Stimulated activated CD4-positive, alpha-beta T cell treated with anti-CD3 and anti-CD28 coated beads, Interleukin-12 subunit alpha, Interleukin-12 subunit beta, amount 100 ng/mL, for 24 hours (primary cell): ENCODE measurements at places on chromosomes 7 and 10.
A peak's percentile ranks its signal among the peaks of the same experiment; 100 is the strongest.

GRCh38 chr10:112379635-112380296 lies 5.8 kb downstream of the ACSL5 start:
- no peak for DNase-seq

- no peak for DNase-seq
Observed at GRCh38 chr10:131226446-131227162, 84.9 kb downstream of the TCERG1L start.

- peak; percentile 16 for DNase-seq
Observed at GRCh38 chr10:112375721-112376395, 1.9 kb downstream of the ACSL5 start.

- no peak for DNase-seq
Observed at GRCh38 chr10:113958631-113959382, 84.9 kb upstream of the ADRB1 start.

DNA sequence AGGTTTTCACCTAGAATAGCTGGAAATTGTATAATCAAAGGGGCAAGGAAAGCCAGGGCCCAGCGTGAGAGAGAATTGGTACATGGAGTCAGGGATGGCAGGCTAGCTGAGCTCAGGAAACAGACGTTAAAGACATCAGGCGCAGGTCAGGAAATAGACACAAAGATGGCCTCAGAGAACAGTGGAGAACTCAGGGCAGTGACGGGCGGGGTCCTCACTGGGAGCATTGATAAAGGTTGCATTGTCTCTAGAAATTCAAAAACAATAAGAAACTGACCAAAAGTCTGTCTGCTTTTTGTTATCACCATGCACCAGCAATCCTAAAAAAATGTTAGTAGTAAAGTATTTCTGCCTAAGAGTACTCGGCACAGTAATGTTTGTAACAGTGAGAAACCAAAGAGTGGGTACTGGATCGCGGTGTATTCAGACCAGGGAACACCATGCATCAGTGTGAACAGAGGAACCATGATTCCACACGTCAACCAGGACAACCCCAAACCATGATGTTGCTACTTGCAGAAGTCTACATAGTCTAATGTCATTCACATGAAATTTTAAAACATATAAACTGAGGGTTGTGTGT lies 81.9 kb upstream of the AUTS2 start:
- no peak for DNase-seq

DNA sequence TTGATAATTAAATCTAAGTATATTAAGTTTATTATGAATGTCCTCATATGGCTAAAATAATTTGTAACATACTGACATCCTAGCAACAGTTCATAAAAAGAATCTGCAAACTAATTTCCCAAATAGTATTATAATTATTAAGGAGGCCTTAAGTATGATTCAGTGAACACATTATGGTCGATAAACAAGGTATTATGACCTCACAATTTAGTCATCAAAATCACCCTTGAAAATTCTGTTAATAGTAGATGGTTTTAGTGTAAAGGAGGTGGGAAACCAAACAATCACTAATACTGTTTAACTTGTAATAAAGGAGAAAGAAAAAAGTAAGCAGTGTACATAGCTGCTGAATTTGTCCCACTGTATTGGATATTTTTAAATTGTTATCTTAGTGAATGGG lies 2.1 kb downstream of the ETV1 start:
- DNase-seq = no peak

DNA sequence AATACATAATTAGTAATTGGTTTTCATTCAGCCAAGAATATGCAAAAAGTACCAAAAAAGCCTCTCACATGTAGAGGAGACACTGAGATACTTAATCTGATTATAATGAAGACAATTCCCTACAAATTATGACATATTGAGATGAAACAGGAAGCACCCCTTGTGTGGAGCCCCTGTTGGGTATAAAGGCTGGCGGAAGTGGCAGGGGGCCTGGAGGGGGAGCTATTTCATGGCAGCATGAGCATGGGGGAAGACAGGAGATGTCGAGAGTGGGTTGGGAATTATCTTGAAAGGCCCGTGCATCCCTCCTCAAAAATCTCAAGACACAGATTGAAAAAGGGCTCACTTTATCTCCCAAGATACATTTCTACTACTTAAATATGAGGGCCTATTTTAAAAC lies 96.9 kb downstream of the PIP4K2A start:
- no peak for DNase-seq

DNA sequence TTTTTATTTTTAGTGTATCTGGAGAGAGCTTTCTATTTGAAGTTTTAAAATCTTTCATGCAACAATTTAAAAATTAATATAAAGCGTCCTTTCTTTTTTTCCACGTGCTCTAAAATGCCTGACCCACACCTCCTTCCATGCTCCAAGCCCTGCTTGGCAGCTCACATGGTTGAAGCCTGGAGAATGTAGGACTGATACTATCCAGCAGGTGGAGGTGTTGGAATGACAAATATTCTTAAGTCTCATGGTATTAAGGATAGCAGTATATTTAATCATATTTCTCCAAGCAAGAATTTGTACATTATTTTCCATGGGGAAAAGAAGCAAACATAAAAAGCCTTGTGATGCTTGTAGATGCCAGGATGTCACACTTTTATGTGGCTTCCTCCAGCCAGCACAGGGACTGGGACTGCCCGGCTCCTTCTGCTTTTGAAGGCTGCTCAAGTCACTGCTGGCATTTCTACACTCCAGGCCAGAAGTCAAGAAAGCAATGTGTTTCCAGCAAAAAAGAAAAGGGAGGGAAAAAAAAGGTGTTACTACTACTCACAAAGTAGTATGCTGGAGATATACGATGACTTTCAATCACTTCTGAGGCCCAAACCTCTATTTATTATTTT lies 49.7 kb downstream of the BZW2 start:
- no peak for DNase-seq

DNA sequence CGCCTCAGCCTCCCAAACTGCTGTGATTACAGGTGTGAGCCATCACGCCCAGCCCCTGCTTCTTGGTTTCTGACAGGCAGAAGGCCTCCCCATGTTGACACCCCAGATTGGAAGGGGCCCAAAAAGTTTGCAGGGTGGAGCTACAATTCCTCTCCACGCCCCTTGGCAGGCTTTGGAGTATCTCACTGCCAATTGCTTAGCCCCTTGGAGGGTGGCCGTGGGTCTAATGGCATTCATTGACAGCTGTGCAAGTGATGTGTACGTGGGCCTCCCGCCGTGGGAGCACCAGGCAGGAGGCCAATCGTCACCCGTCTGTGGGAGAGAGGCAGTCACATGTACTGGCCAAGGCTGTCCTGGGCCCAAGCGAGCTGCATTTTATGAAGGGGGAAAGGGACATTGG lies 73.7 kb upstream of the PPIF start:
- no peak for DNase-seq

DNA sequence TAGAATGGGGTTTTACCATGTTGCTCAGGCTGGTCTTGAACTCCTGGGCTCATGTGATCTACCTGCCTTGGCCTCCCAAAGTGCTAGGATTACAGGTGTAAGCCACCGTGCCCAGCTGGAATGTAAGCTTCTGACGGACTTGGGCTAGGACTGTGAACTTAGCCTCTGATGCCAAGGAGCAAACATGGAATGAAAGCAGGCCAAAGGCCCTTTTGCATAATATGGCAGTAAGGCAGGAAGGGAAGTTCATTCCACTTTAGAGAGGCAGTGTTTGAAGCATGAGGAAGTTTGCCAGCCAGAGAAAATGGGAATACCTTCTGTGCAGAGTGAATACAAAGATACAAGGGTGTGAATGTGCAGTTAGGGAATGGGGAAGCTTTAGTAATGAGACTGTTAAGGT lies 20.3 kb downstream of the VCL start:
- DNase-seq = no peak

DNA sequence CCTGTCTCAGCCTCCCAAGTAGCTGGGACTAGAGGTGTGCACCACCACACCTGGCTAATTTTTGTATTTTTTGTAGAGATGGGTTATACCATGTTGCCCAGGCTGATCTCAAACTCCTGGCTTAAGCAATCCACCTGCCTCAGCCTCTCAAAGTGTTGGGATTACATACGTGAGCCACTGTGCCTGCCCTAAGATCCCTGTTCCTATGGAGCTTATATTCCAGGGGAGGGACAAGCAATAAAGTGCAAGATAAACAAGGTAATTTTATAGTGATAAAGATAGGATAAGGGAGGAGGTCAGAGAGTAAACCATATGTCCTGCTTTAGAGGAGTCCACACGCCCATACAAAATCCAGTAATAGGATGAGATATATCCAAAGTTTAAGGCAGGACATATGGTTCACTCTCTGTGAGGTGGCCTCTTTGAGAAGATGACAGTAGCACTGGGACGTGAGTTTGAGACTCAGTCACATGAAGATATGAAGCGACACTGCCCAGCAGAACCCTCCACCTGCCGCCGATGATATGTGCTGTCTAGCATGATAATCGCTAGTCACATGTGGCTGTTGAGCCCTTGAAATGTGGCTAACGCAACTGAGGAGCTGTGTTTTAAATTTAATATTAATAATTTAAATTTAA lies 113.5 kb upstream of the PDCD4 start:
- no peak for DNase-seq

GRCh38 chr10:6053816-6054631 lies 8.1 kb downstream of the IL2RA start:
- DNase-seq = no peak

- DNase-seq = no peak
Observed at GRCh38 chr7:36051501-36051900, 101.6 kb upstream of the EEPD1 start.

- DNase-seq = peak; percentile 31
Observed at GRCh38 chr7:5296611-5297226, 14.0 kb downstream of the SLC29A4 start.

- DNase-seq = no peak
Observed at GRCh38 chr7:122770686-122771335, 68.1 kb upstream of the RNF148 start.

- no peak for DNase-seq
Observed at GRCh38 chr7:79386688-79387422, 66.6 kb downstream of the MAGI2 start.

- DNase-seq = no peak
Observed at GRCh38 chr10:53690524-53691240, 918.1 kb upstream of the MBL2 start.

GRCh38 chr7:107041097-107041496 lies 3.4 kb upstream of the PRKAR2B start:
- no peak for DNase-seq

- DNase-seq = no peak
Observed at GRCh38 chr7:81062755-81063154, 143.9 kb upstream of the SEMA3C start.

DNA sequence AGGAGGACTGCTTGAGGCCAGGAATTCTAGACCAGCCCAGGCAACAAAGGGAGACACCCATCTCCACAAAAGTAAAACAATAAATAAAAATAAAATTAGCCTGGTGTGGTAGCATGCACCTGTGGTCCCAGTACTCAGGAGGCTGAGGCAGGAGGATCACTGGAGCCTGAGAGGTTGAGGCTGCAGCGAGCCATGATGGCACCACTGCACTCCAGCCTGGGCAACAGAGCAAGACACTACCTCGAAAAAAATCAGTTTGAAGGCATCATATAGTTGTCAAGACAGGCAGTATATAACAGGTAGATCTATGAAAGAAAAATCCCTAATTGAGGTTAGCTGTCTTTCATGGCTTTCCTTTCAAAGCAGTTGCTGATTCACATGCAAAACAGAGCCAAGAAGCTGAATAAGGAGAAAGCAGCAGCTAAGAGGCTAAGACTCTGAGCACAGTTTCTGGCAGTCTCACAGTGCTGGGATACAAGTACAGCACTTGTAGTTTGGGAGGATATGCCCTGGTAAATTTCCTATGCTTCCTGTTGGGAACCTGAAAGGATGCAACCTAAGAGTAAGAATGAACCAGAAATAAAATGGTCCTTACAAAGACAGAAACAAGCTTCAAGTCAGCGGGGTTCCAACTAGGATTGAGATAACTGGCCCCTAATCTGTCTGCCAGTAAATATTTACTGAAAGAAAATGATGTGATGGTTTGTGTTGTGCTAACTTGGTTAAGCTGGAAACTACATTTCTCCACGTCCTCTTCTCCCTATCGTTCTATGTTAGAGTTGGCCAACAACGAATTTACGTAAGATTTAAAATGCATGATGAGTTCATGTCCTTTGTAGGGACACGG lies 368.5 kb upstream of the HPS1 start:
- no peak for DNase-seq

DNA sequence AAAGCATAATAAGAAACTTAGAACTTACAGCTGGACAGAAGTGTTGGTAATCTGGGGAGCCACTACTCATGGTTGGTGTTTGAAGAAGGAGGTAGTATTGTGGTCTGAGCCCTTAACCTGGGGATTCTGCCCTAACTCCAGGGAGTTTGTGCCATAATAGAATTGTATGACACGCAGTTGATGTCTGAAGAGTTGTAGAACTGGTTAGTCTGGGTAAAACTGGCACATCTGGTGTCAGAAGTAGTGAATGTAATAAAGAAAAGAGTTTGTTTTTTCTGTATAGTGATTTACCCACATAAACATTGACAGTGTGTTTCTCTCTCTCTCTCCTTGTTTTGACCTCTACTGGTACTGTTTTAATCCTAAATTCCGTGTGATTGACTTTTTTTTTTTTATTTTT lies 448.1 kb upstream of the SEMA3D start:
- no peak for DNase-seq

- DNase-seq = no peak
Observed at GRCh38 chr10:73253225-73253555, 746 bp upstream of the MRPS16 start.

DNA sequence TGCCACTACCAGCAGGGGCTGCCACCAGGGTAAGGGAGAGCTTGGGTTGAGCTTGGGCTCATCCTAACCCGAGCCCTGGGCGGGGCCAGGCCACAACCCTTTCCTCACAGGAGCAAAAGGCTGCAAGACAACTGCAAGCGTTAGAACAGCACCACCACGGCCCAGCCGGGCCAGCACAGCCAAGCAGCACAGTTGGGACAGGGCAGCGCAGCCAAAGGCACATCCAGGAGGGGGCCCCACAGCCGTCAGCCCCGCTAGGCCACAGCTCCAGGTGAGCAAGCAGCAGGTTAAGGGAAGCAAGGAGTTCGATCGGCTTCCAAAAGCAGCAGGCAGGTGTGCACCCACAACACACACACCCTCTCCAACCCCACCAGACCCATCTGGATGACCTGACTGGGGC lies 7.0 kb upstream of the NDST2 start:
- no peak for DNase-seq

GRCh38 chr10:88979153-88979562 lies 11.4 kb upstream of the FAS start:
- no peak for DNase-seq

DNA sequence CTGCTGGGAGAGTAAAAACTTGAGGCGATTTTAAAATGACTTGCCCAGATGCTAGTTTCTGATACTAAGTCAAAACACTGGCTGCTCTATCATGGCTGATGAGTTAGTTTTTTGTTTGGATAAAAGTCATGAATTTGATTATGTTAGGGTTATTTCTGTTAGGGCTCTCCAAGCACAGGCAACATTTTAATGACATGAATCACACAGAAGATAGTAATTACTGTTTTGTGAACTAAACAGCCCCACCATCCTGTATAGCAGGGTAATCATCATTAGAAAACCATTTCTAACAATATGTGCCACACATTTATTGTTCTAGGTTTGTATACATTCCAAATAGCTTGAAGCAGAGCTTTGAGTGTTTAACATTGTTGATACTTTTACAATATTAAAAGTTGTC lies 750.3 kb downstream of the ANKRD7 start:
- DNase-seq = no peak
